ENCODE measurements at places on chromosomes 16 and 17. TPM values are rescaled to one million over a fixed set of nuclear protein-coding genes. Genes with fewer than 3 reads are reported as not detected.

Gene ZNF469
- total RNA-seq = 0.63 TPM

Gene RAB34
- total RNA-seq = 15.3 TPM

Gene CCL14
- not detected for total RNA-seq

Gene ALDOA
- 89.8 TPM for total RNA-seq

Gene CORO1A
- 26.3 TPM for total RNA-seq

Gene KDM8
- total RNA-seq = 3.4 TPM

Gene RDM1
- total RNA-seq = 0.94 TPM

Gene SRL
- not detected for total RNA-seq

Gene MED31
- 12.5 TPM for total RNA-seq

Gene TEKT5
- 2.8 TPM for total RNA-seq

Gene TXNDC17
- 31.0 TPM for total RNA-seq

Gene GPR139
- 3.4 TPM for total RNA-seq
